A549 treated with DMSO at 1 μM for 4 hours (cell line): ENCODE measurements at places on chromosomes 11 and 22. TPM values are rescaled to one million over a fixed set of nuclear protein-coding genes. Genes with fewer than 3 reads are reported as not detected.

PPFIBP2 gene
- total RNA-seq = 9.9 to 14.1 TPM (median 13.7 TPM) in 5 replicates

B4GALNT4 gene
- 12.3 to 21.3 TPM (median 16.7 TPM) in 5 replicates for total RNA-seq

MFRP gene
- not detected in 5 replicates for total RNA-seq

OR51A4 gene
- not detected in 5 replicates for total RNA-seq

GAL3ST1 gene
- 6.6 to 9.7 TPM (median 8.0 TPM) in 5 replicates for total RNA-seq

CSNK2A3 gene
- 1.6 to 2.5 TPM (median 1.9 TPM) in 5 replicates for total RNA-seq

VSTM5 gene
- total RNA-seq = 0.07 TPM in 1 of 5 replicates, not detected in the others

ANKK1 gene
- total RNA-seq = 0.07 TPM in 2 of 5 replicates, not detected in the others

TMEM9B gene
- 32.6 to 48.4 TPM (median 40.1 TPM) in 5 replicates for total RNA-seq

MMP26 gene
- not detected in 5 replicates for total RNA-seq
